ENCODE measurements at places on chromosomes 6 and 20.

DNA sequence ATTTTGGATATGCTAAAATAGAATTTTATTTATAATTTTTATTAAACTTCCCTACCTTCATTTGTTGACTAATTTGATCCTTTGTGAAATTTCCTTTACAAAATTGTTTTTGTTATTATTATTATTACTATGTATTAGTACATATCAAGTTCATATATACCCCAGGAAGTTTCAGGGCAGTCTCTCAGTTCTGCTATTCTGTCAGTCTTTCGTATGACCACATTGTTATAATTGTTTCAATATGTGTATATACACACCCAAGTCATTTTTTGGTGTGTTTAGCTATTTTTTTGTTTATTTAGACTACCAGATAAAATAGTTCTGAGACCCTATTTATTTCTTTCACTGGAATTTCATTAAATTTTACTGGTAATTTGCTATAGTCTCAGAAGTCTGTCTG lies 72.1 kb downstream of the NKAIN2 start:
- no peak for DNase-seq

- DNase-seq = no peak
These were observed 57.4 kb downstream of the NOX3 start for GRCh38 chr6:155398221-155398620.

- no peak for DNase-seq
These were observed 16.4 kb downstream of the SLC17A5 start for GRCh38 chr6:73637404-73637803.

GRCh38 chr6:75418233-75418632 lies 75.4 kb downstream of the FILIP1 start:
- DNase-seq = no peak

DNA sequence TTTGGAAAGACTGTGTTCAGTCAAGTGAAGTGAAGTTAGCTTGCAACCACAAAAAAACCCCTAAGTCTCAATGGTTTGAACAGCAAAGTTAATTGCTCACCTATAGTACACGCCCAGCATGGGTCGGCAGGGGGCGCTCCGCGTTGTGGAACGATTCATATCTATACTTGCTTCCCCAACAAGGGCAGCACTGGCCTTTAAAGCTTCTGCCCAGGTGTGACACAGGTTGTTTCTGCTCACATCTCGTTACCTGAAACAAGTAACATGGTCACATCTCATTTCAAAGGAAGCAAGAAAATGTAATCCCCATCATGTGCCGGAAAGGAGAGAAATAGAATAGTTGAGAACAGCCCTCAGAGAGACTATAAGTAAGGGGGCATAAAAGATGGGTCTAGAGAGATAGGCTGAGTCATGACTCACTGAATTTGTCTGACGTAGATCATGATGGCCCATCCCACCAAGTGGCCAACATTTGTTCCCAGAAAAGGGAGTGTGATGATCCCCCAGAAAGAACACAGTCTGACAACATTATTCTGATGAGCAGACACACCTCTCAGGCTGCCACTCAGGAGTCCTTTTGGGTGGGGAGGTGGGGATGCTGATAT lies 29.0 kb downstream of the HNF4A start:
- peak; percentile 75 for DNase-seq

DNA sequence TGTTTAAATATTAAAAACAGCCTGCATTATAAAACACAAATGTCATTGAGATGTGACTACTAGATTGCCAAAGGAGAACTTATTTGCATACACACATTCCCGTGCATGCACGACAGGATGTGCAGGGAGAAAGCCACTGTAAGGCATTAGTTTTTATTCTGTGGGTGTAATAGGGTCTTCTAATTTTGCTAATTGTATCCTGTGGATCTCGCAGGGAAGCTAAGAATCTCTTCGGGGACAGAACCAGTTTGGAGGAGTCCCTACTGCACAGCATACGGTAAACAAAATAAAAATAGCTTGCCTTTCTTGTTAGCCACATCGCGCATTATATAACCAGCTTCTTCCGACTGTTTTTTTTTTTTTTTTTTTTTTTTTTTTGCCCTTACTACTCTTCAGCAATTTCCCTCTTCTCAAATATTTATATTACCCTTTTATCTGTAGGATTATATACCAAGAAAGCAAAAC lies 2.0 kb downstream of the ATXN1 start:
- no peak for DNase-seq

- DNase-seq = no peak
These were observed 150.2 kb downstream of the LPA start for GRCh38 chr6:160513836-160514235.

DNA sequence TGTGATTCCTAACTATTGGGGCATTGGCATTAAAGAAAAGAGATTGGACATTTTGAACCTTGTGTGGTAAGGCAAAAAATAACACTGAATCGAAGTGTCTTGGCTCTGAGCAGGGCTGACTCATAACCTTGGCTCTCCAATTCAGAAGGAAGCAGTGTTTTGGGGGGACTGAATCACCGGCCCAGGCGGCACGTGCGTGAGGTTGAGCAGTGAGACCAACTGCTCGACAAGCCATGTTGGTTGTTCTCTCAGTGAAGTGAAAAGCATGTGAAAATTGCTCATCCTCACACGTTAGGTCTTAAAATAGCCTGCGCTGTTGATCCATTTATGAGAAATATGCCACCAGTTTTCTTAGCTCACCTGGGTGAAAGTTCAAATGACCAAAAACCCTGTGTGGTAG lies 137.8 kb upstream of the SPACA1 start:
- no peak for DNase-seq

GRCh38 chr6:78526432-78526831 lies 340.9 kb upstream of the IRAK1BP1 start:
- no peak for DNase-seq

DNA sequence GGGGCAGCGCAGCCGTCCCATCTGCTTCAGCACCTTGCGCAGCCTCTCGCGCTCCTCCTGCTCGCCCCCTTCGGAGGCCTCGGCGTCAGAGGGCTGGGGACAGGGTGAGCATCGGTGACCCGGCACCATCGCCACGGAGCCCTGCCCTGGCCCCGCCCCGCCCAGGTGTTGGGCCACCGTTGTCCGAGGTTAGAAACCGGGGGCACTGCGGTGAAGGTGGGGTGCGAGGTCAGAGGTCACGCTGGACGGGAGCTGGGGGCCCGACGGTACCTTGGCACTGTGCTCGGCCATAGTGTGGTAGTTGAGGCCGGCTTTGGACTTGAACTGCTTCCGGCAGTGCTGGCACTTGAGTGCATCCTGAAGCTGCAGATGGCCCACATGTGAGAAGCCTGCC lies 6.4 kb downstream of the ZNF512B start:
- DNase-seq = no peak

GRCh38 chr6:64170316-64170715 lies 534.7 kb downstream of the PHF3 start:
- no peak for DNase-seq

- no peak for DNase-seq
These were observed 58.5 kb upstream of the BEND3 start for GRCh38 chr6:107173779-107174178.

GRCh38 chr20:35120012-35120701 lies 27.0 kb downstream of the EDEM2 start:
- DNase-seq = no peak

DNA sequence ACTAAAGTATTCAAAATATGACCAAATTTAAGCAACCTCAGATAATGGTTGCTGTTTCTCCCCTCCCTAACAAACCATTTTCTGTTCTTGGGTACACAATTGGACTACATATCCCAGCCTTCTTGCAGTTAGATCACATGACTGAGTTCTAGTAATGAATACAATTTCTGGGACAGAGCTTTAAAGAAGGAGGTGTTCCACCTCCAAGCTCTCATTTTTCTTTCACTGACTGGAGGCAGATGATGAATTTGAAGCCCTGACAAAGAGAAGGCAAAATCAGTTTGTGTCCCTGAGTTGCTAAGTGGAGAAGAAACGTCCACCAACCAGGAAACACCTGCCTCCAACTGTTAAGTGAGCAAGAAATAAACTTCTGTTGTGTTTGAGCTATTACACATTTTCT lies 117.2 kb downstream of the LCA5 start:
- DNase-seq = no peak

DNA sequence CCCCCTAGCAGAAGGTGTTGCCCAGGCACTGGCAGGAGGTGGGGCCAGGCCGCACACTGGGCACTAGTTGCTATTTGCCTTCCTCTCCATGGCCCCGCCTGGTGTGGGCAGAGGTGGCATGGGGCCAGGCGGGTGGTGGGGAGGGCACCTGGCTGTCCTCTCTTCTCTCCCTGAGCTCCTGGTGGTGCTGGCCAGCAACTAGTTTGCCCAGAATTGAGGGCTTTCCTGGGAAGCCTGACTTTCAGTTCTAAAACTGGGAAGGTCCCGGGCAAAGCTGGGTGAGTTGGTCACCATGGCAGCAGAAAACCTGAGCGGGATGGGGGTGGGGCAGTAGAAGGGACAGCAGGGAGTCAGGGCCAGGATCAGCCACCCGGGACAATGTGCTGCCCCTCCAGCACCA lies 48.2 kb downstream of the RBM38 start:
- DNase-seq = no peak

- no peak for DNase-seq
These were observed 2.3 kb downstream of the POFUT1 start for GRCh38 chr20:32209850-32210605.

- DNase-seq = no peak
These were observed 99.0 kb upstream of the ADGRF1 start for GRCh38 chr6:47141171-47141570.

DNA sequence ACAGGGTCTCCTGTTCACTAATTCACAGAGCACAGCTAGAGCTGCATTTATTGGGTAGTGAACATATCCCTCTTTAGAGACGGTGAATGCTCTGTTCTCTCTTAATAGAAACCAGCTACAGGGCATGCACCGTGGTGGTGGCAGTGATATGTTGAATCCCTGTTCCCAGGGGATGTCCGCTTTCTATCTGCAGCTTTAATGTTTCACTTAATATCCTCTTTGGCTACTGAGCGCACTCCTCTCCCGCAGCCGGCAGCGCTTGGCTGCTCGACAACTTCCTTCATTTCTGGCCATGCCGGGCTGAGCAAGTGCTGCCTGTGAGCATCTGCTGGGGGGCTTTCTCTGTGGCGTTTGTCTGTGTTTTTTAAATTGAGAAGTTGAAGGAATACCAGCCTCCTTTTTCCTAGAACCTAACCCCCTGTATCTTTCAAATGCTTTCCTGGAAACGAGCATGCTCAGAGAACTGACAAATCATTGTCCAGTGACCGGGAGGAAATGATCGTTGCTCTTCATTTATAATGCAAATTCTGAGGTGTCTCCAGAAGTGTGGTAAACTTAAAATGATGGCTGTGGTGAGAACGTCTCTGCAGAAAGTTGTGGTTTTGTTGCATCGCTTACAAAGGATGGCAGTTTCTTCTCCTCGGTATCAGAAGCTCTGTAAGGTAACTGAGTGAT lies 297.9 kb downstream of the UTRN start:
- peak; percentile 23 for DNase-seq

- DNase-seq = no peak
These were observed 43.8 kb downstream of the ADAT2 start for GRCh38 chr6:143406673-143407072.

GRCh38 chr6:158004701-158005095 lies 23.0 kb downstream of the SYNJ2 start:
- no peak for DNase-seq

DNA sequence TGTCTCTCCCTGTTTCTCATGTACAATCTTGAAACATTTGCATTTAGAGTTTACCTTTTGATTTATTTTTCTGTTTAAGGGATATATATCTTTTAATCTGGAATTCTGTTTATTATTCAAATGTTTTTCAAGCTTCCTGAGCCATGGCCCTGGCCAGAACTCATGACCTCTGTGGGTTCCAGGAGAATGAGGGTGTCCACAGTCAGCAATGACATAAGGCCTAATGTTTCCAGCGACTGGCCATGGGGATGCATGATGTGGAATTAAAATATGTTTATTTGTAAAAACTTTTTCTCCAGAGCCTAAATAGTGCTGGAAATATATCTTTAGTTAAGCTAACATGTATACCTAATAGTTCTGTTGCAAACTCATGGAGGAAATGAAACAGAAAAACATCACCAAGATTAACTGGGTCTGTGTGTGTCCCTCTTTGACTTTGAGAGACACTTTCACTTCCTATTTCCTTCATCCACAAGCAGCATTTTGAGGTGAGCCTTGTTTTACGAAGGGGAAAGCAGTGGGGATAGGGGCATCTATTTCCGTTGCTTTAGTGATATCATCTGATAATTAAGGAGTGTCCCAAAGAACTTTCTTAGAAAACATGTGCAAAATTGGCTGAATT lies 87.6 kb downstream of the SMOC2 start:
- no peak for DNase-seq

GRCh38 chr6:47724300-47724699 lies 25.9 kb downstream of the ADGRF4 start:
- DNase-seq = no peak
